ENCODE measurements at places on chromosomes 4 and X.

DNA sequence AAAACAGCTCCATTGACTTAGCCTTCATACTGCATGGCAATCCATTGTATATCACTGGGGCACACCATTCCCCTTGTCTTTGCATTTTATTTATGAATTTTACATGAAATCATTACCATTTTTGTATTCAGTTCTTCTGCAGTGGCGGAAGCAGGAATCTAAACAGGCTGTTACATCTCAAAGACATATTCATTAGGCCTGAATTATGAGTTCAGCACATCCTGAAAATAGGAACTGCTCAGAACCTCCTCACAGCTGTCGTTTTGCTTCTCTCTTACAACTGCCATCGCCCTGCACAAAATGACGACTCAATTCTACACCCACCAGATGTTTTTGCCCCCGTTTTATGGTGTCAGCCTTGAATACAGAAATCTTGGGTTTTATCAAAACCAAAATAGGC lies 474.4 kb upstream of the MAGEB18 start:
- no peak for DNase-seq

DNA sequence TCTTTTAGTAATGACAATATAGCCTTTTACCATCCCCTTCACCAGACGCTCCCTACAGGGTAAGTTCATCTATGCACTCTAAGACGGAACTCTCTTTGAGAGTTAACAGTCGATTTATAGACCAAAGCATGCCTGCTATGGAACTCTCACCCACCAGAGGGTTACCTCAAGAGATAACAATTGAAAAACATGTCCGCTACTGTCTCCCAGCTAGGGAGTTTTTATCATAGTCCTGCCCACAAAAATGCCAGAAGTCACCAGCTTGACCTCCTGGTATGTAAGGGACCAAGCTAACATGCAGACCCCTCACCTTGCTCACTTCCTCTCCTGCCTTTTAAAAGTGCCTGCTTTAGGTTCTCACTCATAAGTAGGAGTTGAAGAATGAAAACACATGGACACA lies 16.7 kb upstream of the YTHDC1 start:
- DNase-seq = no peak

DNA sequence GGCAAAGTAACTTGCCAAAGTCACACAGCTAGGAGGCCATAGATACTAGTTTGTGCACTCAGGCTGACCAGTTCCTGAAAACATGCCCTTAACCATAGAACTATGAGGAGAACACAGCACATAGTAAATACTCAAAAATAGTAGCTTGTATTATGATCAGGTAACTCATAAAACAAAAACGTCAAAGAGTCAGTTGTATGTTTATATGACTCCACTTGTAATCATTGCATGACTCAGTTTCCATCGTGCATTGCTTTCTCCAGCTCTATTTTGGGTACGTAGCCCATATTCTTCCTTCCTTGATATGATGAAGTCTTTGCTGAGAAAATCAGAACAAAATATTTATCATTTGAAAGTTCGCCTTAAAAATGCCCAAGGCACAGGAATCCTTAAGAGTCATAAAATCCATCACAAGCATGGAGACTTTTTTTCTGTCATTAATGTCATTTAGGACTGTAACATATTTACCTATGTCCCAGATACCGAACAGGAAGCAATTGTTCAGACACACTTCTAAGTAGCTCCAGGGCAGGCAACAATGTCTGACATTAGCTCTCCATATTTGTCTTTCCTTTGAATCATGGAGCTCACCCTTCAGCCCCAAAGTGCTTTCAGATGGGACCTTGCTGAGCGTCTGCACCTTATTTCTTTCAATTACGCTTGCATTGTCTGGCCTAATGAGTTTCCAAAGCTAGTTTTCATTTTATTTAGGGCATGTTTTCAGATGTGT lies 11.2 kb upstream of the MID1 start:
- no peak for DNase-seq

DNA sequence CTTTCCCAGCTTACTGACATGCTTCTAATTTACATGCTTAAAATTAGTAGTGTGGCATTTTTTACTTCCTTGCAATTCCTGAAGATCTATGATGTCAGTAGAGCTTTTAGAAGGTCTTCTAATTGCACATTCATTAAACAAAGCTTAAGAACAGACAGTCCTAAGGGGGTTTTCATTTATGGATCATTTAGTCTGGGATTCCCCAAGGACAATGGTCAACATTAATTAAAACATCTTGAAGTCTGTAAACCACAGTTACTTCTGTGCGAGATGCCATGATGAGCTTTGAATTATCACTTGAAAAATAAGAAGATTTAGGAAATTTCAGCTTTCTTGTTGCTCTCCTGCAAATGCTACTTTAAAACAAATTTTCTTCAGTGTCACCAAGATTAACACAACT lies 20.2 kb downstream of the ANXA3 start:
- DNase-seq = no peak

DNA sequence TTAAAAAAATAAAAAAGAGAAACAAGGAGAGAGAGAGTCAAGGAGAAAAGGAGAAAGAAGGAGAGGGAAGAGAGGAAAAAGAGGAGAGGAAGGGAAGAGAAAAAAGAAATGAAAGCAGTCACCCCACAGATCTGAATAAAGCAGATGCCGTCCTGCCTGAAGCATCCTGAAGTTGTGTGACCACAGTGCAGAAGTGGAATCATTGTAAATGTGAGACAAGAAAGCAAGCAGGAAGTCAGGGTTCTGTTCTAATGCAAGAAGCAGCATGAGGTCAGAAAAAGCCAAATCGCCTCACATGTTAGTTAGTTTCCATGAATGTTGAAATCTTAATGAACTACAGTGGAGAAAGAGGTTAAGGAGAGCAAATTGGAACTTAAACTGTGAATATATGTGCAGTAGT lies 692.5 kb downstream of the CENPC start:
- no peak for DNase-seq

DNA sequence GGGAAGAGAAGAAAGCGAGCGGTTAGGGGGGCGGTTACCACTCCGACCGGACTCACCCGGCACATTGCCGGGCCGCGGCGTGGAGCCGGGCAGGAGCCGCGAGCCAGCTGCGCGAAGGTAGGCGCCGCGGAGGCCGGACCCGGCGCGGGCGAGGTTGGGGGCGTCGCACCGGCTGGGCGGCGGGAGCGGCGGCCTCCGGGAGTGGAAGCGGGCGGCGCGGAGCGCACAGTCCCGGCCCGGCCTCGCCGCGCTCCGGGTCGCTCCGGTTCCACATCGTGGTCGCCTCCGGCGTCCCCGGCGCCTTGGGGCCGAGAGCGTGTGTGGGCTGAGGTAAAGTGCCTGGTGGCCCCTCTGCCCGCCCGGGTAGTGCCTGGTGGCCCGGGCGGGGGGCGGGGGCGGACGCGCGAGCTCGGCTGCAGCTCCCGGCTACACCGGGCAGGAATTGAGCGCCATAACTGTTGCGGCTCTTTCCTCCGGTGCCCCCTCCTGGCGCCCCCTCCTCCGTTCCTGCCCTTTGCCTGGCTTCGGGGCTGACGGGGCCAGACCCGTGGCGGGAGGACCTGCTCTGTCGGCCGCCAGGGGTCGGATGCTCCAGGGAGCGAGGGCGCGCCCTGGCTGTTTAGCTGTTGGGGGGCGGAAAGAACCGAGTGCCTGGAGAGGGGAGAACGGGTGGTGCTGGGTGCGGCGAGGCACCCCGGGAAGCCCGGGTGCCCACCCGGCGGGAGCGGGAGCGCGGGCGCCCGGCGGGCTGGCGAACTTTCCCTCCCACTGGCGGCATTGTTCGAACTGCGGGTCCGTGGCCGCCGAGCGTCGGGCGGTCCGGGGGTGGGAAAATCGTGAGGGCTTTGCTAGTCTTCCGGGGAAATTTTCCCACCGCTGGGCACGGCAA lies 626 bp downstream of the JADE3 start:
- DNase-seq = peak; percentile 55

- DNase-seq = no peak
Measured at GRCh38 chrX:46626566-46626965, 53.0 kb downstream of the CHST7 start.

DNA sequence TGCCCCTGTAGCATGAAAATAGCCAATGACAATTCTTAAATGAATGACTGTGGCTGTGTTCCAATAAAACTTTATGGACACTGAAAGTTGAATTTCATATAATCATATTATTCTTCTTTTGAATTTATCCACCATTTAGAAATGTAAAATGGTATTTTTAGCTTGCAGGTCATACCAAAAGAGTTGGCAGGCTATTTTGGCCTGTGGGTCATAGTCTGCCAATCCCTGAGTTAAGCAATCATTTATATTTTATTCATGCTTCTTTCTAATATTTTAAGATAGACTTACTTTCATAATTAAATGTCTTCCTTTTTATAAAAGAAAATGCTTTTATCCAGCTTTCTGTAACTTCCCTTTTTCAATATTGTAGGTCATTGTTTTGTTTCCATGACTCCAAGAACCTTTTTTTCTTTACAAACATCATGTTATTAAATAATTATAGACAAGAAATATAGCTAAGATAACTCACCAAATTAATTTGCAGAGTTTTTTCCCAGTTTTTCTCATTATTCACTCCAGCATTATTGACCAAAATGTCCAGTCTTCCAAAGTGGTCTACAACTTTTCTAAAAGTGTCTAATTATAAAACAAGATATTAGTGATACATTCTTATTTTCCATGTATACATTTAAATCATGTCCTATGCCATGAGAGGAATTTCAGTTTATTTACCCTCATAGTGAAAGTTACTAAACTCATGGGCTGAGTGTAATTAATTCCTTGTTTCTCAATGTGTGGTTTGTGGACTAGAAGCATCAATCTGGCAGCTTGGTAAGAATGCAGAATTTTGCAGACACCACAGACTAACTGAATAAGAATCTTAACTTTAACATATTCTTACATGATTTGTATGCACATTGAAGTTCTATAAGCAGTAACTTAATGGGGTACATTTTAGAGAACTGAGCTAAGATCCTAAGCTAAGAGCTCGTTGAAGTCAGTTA lies 4.5 kb downstream of the HPGD start:
- DNase-seq = no peak

GRCh38 chrX:8027827-8028226 lies 100.6 kb upstream of the PNPLA4 start:
- no peak for DNase-seq

GRCh38 chr4:5912614-5913019 lies 19.7 kb upstream of the CRMP1 start:
- DNase-seq = no peak

GRCh38 chr4:26583538-26583864 lies 383 bp upstream of the TBC1D19 start:
- DNase-seq = no peak

DNA sequence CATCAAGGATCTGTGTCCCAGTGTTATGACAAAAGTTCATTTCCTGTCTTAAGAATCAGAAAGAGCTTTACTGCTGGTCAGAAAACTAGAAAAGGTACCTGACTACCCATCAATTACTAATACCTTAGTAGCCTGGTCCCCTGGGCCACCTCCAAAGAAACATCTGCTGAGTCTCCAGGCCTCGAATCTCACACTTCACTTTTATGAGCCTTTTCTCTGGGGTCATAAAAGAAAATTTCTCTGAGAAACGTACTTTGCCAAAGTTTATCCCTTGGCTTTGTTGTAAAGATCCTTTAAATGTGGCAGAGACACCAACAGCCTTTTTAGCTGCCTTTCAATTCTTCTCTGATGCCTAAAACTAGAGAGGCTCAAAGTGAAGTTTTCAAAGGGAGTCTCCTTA lies 17.8 kb downstream of the GUCY1A1 start:
- DNase-seq = no peak

- no peak for DNase-seq
Measured at GRCh38 chrX:39507034-39507433, 590.7 kb downstream of the BCOR start.

- DNase-seq = no peak
Measured at GRCh38 chrX:69185141-69185540, 19.9 kb upstream of the PJA1 start.

DNA sequence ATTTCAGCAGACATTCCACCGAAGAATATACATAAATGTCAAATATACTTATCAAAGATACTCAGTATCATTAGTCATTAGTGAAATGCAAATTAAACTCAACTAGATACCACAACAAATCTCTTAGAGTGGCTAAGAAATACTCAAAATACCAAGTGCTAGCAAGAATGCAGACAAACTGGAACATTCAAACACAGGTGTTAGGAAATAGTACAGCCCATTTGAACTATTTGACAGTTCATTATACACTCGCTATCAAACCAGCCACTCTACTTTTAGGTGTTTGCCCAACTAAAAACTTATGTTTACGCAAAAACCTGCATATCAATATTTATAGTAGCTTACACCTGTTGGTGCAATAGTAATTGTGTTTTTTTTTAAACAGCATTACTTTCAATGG lies 8.8 kb downstream of the ADAM29 start:
- no peak for DNase-seq

GRCh38 chr4:102543030-102543928 lies 42.1 kb downstream of the NFKB1 start:
- DNase-seq = no peak

- no peak for DNase-seq
Measured at GRCh38 chr4:37679301-37679700, 6.9 kb downstream of the RELL1 start.

GRCh38 chr4:55345980-55346850 lies at the start of gene SRD5A3:
Gene SRD5A3 (plus strand): TSS chr4:55346242. CDS start chr4:55346337, 95 bp downstream.
- peak; percentile 89 for DNase-seq

- no peak for DNase-seq
Measured at GRCh38 chr4:41512136-41512535, 25.8 kb upstream of the LIMCH1 start.

DNA sequence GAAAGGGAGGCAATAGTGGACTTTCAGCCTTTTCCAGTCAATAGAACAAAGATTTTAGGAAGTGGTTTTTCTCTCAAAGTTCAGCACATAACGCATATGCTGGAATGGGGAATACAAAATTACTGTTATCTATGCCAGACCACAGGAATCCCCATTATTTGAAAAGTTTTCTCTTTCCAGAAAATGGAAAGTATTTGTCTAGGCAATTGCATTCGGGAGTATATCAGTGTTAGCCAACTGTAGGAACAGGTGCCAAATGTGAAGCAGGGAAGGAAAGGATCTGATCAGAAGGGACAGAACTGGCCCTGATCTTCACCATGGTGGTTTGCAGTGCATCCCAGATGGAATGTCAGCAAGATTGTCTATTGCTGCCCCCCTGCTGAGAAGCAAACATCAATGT lies 213.6 kb downstream of the CPE start:
- no peak for DNase-seq

- no peak for DNase-seq
Measured at GRCh38 chr4:184427687-184428086, 46.7 kb downstream of the IRF2 start.

GRCh38 chr4:117210551-117210950 lies 125.2 kb upstream of the TRAM1L1 start:
- no peak for DNase-seq

GRCh38 chr4:6228158-6229067 lies 28.1 kb upstream of the JAKMIP1 start:
- DNase-seq = no peak

- DNase-seq = no peak
Measured at GRCh38 chr4:11900359-11900758, 471.7 kb upstream of the HS3ST1 start.

DNA sequence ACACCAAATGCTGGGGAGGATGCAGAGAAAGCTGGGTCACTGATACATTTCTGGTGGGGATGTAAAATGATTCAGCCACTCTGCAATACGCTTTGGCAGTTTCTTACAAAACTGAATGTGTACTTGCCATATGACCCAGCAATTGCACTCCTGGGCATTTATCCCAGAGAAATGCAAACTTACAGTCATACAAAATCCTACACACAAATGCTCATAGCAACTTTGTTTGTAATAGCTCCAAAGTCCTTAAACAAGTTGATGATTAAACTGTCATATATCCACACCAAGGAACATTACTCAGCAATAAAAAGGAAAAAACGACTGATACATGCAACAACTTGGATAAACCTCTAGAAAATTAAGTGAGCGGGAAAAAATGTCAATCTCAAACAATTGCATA lies 12.3 kb downstream of the MID1 start:
- DNase-seq = no peak

- DNase-seq = peak; percentile 74
Measured at GRCh38 chrX:107712231-107713202, 63.1 kb downstream of the TSC22D3 start.

All from tibial artery (tissue), 4 donors.